Stimulated activated CD8-positive, alpha-beta memory T cell treated with anti-CD3 and anti-CD28 coated beads, Interleukin-15, amount 100 ng/mL, for 48 hours (primary cell): ENCODE measurements at places on chromosomes 1 and 21.

GRCh38 chr1:27959792-27960603, at the start of gene XKR8:
TSS of gene XKR8 (plus strand) at chr1:27959973. CDS start at chr1:27960070, 97 bp downstream.
- DNase-seq, result peak; percentile 77

DNA sequence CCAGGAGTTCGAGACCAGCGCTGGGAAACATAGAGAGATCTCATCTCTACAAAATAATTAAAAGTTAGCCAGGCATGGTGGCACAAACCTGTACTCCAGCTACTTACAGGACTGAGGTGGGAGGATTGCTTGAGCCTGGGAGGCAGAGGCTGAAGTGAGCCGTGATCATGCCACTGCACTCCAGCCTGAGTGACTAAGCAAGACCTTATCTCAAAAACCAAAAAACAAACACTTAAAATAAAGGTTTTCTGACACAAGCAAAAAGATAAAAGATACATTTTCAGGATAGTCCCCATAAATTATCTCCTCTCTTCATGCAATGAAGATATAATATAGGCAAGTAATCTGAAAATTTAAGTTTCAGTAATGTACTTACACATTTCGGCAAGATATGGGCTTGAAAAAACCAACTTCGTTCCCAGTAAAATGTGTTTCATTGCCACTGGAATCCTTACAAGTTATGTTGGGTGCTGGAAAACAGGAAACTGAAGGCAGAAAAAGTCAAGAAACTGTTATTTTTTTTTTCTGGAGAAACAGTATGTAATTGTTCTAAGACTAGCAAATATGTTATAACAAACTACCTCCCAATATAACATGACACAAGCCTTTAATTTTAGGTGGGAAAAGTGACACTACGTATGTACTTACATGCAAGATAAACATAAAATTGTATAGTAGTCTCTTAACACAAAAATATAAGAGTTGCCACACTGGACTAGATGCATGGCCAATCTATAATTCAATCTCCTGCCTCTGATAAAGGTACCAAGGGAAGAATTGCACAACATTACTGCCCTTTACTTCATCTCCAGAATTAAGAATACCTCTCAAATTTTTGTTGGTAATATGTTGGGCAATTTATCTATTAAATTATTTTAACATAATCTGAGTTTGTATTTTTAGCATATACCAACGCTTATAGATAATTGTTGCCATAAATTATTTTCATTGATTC, 15.7 kb downstream of the TM2D1 start:
- no peak for DNase-seq

DNA sequence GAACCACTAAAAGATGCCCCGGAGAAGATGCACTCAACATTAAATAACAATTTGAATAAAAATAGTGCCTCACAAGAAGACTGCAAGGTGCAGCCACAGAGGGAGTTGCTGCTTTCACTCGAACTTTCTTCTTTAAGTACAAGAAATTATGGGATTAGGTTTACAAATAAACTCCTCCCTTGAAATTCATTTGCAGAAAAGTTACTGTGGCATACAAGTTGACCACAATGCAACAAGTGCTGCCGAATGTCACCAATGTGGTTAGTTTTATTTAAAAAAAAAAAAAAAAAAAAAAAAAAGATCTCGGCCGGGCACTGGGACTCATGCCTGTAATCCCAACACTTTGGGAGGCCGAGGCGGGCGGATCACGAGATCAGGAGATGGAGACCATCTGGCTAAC, 76.8 kb upstream of the RAB4A start:
- no peak for DNase-seq

DNA sequence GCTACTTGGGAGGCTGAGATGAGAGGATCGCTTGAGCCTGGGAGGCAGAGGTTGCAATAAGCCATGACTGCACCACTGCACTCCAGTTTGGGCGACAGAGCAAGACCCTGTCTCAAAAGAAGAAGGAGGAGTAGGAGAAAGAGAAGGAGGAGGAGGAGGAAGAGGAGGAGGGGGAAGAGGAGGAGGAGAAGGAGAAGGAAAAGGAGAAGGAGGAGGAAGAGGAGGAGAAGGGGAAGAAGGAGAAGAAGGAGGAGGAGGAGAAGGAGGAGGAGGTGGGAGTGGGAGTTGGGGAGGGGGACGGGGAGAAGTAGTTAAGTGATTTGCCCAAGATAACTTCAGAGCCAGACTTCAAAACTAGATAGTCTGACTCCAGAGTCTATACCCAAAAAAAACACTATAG, 55.5 kb upstream of the FOXD3 start:
- no peak for DNase-seq

- DNase-seq, result no peak
These were observed 10.4 kb downstream of the TFF2 start for GRCh38 chr21:42340187-42341050.

DNA sequence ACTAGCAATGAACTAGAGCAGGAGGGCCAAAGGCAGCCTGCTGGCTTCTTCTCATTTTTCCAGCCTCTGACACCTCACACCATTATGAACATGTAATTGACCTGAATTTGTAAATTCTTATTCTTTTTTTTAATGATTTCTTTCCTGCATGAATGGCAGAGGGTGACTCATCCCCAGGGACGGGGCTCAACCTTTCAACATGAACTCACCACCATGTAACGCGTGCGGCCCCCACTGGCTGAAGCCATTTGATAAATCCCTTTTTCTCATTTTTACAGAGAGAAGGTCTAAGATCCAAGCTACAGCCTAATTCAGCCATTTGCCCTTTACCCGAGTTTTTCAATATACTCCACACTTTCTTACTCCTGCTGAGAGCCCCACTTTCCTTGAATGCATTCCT, 9.3 kb upstream of the ETS2 start:
- DNase-seq, result no peak

DNA sequence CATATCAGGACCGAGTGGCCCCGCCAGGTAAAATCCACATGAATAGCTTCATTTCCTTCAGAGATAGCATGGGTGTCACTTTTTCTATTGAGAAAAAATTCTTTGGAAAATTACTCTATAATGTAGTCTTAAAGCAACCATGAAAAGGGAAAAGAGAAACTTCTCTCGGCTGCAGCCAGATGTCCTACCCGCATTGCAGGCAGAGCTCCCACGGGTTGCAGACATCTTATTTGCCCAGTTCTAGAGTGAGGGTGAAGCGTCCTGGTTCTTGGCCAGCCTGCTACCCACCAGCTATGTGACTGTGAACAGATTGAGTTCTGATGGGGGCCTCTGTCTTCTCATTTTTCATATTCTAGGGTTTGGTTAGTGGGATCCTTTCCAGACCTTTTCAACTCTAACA, 5.0 kb downstream of the ATP1B1 start:
- DNase-seq, result no peak

GRCh38 chr1:80048716-80049115, 1042.2 kb upstream of the ADGRL4 start:
- no peak for DNase-seq

DNA sequence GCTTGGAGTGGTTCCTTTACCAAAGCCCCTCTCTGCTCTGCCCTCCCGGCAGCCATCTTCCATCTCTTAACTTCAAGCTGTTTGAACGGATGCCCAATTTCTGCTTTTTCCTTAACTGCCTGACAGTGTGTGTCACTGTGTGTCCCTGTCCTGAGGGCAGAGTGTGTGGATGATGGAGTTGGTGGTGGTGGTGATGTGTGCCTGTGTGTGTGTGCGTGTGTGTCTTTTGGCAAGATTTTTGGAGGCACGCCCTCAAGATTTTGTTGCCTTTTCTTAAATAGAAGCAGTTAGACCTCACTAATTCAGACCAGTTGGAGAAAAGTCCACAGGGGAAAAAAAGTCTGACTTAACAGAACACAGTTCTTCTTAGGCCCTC, 30.3 kb downstream of the SERTAD4 start:
- no peak for DNase-seq

DNA sequence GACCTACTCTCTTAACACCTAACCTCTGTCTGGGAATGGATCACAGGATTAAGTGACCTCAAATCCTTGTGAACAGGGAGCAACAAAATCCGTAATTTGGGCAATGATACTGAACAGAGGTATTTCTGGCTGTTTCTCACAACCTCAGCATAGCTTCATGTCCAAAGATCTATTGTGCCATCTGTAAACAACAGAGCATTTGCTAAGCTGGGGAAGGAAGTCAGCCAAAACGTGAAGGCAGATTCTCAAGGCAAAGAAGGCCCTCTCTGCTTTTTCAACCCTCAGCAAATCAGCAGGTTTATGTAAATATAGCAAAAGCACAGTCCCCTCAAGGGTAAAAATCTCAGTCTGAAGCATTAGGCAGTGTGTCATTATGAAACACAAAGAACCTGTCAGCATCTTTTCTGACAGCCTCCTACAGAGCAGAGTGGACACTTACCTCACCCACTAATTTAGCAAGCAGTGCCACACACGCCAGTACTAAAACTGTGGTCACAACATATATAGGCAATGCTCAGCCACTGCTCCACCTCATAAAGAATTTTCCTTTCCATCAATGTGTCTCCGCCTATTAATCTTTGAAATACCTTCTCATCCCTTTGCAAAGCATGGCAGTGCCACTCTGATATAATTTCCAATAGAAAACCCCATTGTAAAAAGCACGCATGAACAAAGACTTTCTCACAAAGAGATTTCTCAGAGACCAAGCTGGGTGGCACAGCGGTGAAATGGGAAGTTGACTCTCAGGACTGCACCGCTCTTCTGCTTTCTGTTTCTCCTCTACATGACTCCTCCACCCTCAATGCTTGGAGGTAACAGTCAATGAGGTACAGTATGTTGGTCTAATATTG, 188.0 kb downstream of the RERE start:
- DNase-seq, result no peak

- no peak for DNase-seq
These were observed 15.1 kb downstream of the SH2D2A start for GRCh38 chr1:156801409-156802121.

DNA sequence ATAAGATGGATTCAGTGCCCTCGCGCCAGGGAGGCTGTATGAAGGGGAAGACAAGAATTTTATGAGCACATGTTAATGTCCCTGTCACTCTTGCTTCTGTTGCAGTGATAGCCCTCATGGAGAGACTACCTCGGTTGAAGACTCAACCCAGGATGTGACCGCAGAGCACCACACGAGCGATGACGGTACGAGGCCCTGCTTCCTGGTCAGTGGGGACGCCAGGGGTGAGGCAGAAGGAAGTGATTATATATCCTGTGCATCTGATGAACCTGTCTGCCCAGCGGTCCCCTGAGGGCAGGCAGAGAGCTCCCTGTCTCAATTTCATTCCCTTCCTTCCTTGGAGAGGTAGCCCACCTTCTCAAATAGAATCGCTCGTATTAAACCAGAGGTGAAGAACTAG, 20.0 kb upstream of the IKBKE start:
- DNase-seq, result no peak

DNA sequence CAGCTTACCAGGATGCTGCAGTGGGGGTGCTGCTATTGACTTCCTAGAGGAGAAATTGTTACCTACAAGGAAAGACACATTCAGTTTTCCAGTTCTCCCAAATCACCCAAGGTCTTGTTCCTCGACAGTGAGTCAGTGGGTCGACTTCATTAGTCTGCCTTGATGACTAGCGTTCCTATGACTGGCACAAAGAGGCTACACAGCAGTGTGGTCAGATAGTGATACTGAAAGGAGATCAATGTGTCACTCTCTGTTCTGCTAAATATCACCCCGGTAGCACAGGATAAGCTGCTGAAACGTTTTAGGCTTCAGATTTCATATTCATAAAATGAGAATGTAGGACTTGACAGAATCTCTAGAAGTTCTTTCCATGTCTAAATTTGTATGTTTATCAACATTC, 357.4 kb downstream of the LMX1A start:
- DNase-seq, result no peak

DNA sequence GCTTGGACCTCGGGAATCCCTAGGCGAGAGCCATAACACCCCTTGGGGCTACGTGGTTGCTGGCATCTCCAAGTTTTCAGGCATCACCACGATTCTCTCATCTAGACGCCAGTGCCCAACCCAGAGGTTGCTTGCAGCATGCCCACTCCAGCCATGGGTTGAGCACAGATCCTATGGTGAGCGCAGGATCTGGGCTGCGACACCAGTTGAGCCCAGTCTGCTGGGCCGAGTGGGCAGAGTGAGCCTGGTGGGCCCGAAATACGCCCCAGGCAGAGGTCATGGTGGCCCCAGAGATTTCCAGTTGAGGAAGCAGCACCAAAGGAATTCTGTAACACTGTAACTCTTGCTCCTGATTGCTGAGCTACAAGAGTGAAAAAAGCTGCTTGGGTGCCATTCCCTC, 46.1 kb upstream of the GRIK1 start:
- no peak for DNase-seq

- no peak for DNase-seq
These were observed 25.8 kb downstream of the MFSD2A start for GRCh38 chr1:39980555-39981313.

DNA sequence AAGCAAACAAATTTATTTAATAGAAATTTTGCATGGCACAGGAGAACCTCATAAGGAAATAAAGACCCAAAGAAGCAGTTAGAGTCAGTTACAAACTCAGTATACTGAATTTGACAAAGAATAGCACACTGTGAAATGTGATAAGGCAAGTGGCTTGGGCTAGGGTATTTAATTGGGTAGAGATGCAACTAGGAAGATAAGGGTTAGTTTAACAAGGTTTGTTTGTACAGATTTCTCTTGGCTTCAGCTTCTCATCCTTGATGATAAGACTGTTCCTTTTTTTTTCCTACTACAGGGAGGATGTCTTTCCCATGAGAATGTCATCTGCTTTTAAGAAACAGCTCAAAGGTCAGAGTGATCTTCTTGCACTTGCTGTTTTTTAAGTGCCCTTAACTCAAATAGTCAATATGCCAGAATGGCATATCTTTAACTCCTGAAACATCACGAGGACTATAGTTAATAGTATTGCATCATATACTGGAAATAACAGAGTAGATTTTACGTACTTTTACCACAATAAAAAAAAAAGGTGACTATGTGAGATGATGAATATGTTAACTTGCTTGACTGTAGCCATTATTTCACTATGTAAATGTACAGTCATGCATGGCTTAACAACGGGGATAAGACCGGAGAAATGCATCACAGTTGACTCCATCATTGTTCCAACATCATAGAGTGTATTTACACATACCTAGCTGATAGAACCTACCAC, 9.2 kb upstream of the TRAF3IP3 start:
- DNase-seq, result no peak

GRCh38 chr1:172906778-172907592, 143.8 kb downstream of the TNFSF18 start:
- DNase-seq, result no peak

- no peak for DNase-seq
These were observed 21.3 kb upstream of the CDCP2 start for GRCh38 chr1:54174106-54174505.

DNA sequence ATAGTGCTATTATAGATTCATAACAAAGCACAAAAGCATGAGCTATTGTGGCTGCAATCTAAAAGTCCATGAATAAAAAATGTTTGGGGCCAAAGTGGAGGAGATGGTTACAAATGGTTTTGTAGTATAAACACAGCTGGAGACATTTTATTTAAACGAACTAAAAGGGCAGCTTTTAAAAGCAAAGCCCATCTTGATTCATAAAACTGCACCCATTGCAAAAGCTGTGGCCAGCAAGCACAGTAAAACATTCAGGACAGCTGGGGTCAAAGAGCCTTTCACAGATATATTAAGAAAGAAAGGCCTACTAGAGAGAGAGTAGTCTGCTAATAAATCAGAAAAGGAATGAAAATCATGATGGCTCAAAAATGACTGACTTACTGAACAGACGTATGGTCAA, 520.8 kb downstream of the NUF2 start:
- DNase-seq, result no peak
